Activated T-helper 1 cell treated with anti-CD3 and anti-CD28 coated beads, Interleukin-12 subunit alpha, Interleukin-12 subunit beta, Interleukin-2, Interleukin-4 antibody, amounts not matched to agents 30 ng/mL and 10 ng/mL and 1 ng/mL, durations not matched to agents 14 hours and 24 hours and 36 hours (primary cell): ENCODE measurements at places on chromosomes 4 and X. TPM values are rescaled to one million over a fixed set of nuclear protein-coding genes. Genes with fewer than 3 reads are reported as not detected.

DNA sequence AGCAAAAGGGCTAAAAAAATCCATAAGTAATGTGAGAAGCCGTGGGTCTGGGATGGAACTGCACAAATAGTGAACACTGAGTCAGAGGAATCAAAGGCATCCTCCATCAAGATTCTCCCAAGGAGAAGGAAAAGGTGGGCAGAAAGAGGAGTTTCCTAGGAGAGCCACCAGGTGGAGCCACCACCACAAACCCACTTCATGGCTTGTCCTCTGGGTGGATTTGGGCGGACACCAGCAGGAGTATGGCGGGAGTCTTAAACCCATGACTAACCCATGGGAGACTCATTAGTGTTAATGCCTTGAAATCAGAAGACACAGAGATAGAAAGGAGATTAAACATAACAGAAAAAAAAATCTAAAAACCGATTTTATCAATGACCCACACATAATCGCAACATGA is 147.7 kb downstream of the SH3KBP1 start:
- no peak for DNase-seq
- no peaks in the 10 kb centered on the region for H3K27me3 ChIP-seq
- peak overlapping the region; percentile 83 for H3K27ac ChIP-seq
- peaks cover 19% of the 10 kb centered on the region for H3K36me3 ChIP-seq
- H3K4me1 ChIP-seq = peaks cover 54% of the 10 kb centered on the region

DNA sequence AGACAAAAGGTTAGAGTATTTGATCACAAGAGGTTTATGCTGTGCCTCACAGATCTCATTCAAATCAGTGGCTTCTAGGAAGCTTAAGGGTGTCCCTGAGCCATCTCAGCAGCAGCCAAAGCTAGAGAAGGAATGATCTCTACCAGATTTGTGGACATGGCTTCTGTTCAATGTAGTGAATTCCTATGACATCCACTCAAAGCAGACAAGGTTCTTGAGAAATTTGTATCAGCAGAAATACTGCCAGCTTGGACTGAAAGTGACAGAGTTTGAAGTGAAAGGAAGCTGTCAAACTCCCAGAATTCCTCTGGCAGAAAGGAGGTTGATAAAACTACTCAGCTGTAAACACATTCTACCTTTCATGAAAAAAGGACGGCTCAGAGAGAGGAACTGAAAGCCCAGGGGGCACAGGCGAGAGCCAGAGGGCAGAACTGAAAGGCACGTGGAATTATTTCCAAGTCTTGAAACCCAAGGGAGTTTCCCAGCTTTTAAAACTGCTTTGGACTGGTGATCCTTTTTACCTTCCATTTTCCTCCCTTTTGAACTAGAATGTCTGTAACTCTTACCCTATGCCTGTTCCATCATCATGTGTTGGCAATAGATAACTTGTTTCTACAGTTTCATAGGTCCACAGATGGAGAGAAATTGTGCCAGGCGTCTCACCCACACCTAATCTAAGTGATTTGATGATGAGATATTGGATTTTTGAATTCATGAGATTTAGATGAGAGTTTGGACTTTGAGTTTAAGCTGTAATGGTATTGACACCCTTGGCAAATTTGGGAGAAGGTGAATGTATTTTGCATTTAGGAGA is 14.5 kb upstream of the MED14 start:
- no peaks in the 10 kb centered on the region for H3K36me3 ChIP-seq
- no peak for DNase-seq
- peak overlapping the region; percentile 34 for H3K27ac ChIP-seq
- peaks cover 20% of the 10 kb centered on the region for H3K4me1 ChIP-seq
- peaks cover 5% of the 10 kb centered on the region for H3K27me3 ChIP-seq

NKX6-1 gene
- not detected in 2 replicates for total RNA-seq

GRCh38 chrX:10557166-10557565 is 63.2 kb downstream of the MID1 start:
- no peaks in the 10 kb centered on the region for H3K4me1 ChIP-seq
- no peak overlapping the region for H3K4me3 ChIP-seq
- no peak overlapping the region for H3K27ac ChIP-seq
- no peak for DNase-seq

HPRT1 gene
- 106 and 113 TPM in 2 replicates for total RNA-seq

NCAPG gene
- total RNA-seq = 43.7 and 46.3 TPM in 2 replicates
